Naive thymus-derived CD8-positive, alpha-beta T cell (primary cell): ENCODE measurements at places on chromosomes 3 and 15.

GRCh38 chr3:110106805-110107204 lies 769.5 kb upstream of the DPPA4 start:
- H3K27me3 ChIP-seq: peaks cover 2% of the 10 kb centered on the region
- H3K4me1 ChIP-seq: no peaks in the 10 kb centered on the region
- H3K36me3 ChIP-seq: no peaks in the 10 kb centered on the region
- no peak overlapping the region for H3K4me3 ChIP-seq
- no peak overlapping the region for H3K27ac ChIP-seq

DNA sequence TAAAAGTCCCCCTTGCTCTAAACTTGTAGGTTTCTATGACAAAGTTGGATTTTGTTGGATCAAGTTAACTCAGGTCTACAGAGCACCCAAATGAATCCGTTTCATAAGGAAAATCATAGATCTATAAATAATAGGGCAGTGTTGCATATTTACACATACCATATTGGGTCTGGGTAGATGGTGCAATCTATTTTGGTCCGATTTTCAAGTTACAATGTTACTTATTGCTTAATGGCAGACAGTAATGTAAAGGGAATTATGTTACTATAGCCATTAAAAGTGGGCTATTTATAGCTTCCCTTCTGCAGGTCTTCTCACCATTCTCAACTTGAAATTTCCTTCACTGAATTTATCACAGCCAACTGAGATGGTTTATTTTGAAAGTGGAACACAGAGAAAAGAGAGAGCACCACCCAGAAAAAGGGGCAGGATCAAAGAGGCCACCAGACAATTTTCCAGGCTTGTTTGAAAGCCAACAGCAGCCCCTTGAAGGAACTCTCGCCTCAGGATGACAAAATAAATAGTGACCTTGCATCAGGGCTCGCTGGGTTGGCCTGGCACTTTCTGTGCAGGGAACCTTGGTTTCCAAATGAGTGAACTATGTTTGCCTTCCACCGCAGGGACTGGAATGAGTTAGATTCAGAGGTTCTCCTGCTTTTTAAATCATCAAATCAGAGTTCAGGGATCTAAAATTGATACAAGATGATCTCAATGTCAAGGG lies 260.2 kb upstream of the HES1 start:
- H3K27me3 ChIP-seq: peaks cover 29% of the 10 kb centered on the region
- no peak overlapping the region for H3K27ac ChIP-seq
- H3K4me3 ChIP-seq: no peak overlapping the region

- H3K36me3 ChIP-seq: no peaks in the 10 kb centered on the region
- H3K4me1 ChIP-seq: peaks cover 59% of the 10 kb centered on the region
- no peak overlapping the region for H3K4me3 ChIP-seq
- no peak overlapping the region for H3K27ac ChIP-seq
- DNase-seq: no peak
Measured at GRCh38 chr15:98758224-98758623, 109.9 kb downstream of the IGF1R start.

- no peaks in the 10 kb centered on the region for H3K27me3 ChIP-seq
- no peak overlapping the region for H3K4me3 ChIP-seq
- peaks cover 13% of the 10 kb centered on the region for H3K36me3 ChIP-seq
- H3K27ac ChIP-seq: no peak overlapping the region
- no peak for DNase-seq
Measured at GRCh38 chr3:30454636-30455035, 151.8 kb upstream of the TGFBR2 start.

GRCh38 chr3:48631516-48632448 lies 3.5 kb downstream of the SLC26A6 start:
- DNase-seq: no peak
- peaks cover 20% of the 10 kb centered on the region for H3K4me1 ChIP-seq
- H3K27me3 ChIP-seq: no peaks in the 10 kb centered on the region
- no peaks in the 10 kb centered on the region for H3K36me3 ChIP-seq

DNA sequence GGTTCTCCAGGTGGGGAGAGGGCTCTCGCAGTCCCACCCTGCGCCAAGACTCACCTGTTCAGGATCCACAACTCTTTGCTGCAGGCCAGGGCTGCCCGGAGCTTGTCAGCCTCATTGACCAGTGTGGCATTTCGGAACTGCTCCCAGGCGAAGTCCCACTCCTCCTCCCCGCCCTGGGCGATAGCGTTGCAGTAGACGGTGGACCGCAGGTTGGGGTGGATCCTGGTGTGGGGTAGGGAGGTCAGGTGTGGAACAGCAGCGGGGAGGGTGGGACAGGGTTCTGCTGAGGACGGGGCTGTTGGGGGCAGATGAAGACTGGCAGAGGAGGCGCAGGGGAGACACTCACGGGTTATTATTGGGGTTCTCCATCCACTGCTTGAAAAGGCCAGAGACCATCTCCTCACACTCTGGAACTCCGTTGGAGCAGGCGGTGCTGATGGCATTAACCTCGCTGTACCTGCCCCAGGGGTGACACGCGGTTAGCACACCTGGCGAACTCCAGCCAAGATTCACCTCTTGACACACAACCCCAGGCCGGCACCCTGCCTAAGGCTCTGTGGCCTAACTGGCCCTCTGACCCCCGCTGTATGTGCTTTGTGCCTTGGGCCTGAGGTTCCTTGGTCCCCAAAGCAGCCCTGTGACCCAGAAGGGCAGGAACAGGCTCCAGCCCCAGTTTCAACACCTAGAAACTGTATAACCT lies 16.1 kb downstream of the MESP2 start:
- no peak overlapping the region for H3K27ac ChIP-seq
- DNase-seq: no peak
- no peak overlapping the region for H3K4me3 ChIP-seq

GRCh38 chr15:70420086-70420947 lies 322.6 kb upstream of the TLE3 start:
- no peak overlapping the region for H3K4me3 ChIP-seq
- peaks cover 4% of the 10 kb centered on the region for H3K27me3 ChIP-seq
- no peak for DNase-seq
- H3K36me3 ChIP-seq: no peaks in the 10 kb centered on the region
- peaks cover 17% of the 10 kb centered on the region for H3K4me1 ChIP-seq

GRCh38 chr15:67903708-67904107 lies 63.9 kb upstream of the RNU6-1 start:
- H3K4me3 ChIP-seq: no peak overlapping the region
- H3K27ac ChIP-seq: no peak overlapping the region
- no peaks in the 10 kb centered on the region for H3K36me3 ChIP-seq
- H3K4me1 ChIP-seq: no peaks in the 10 kb centered on the region

DNA sequence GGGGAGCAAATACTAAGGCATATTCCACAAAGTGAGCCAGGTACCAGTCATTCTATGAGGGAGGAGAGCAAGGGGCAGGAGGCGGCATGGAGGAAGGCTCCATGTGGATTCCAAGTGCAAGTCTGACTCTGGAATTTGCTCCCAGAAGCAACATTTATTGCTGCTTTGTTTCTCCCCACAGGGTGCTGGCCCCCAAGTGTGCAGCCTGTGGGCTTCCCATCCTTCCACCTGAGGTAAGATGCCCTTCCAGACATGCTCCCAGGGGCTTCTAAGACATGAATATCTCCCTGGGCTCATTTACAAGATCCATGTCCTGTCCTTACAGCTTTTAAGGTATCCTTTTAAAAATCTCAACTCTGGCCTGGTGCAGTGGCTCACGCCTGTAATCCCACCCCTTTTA lies 15.9 kb upstream of the SACM1L start:
- H3K4me1 ChIP-seq: peaks cover 20% of the 10 kb centered on the region
- no peak overlapping the region for H3K4me3 ChIP-seq
- H3K27me3 ChIP-seq: no peaks in the 10 kb centered on the region
- H3K27ac ChIP-seq: peak overlapping the region; percentile 37

- H3K4me1 ChIP-seq: no peaks in the 10 kb centered on the region
- H3K27me3 ChIP-seq: no peaks in the 10 kb centered on the region
- no peak for DNase-seq
- H3K27ac ChIP-seq: no peak overlapping the region
- H3K4me3 ChIP-seq: no peak overlapping the region
Measured at GRCh38 chr3:110139048-110139447, 801.7 kb upstream of the DPPA4 start.

- H3K36me3 ChIP-seq: no peaks in the 10 kb centered on the region
- no peak for DNase-seq
- H3K4me3 ChIP-seq: no peak overlapping the region
- no peaks in the 10 kb centered on the region for H3K4me1 ChIP-seq
- no peaks in the 10 kb centered on the region for H3K27me3 ChIP-seq
Measured at GRCh38 chr15:76163457-76164295, 103.9 kb downstream of the TMEM266 start.
